HS-27A (cell line): ENCODE measurements at places on chromosomes 1 and 21.

GRCh38 chr1:3588395-3588794, 22.9 kb downstream of the MEGF6 start:
- DNase-seq, result no peak

DNA sequence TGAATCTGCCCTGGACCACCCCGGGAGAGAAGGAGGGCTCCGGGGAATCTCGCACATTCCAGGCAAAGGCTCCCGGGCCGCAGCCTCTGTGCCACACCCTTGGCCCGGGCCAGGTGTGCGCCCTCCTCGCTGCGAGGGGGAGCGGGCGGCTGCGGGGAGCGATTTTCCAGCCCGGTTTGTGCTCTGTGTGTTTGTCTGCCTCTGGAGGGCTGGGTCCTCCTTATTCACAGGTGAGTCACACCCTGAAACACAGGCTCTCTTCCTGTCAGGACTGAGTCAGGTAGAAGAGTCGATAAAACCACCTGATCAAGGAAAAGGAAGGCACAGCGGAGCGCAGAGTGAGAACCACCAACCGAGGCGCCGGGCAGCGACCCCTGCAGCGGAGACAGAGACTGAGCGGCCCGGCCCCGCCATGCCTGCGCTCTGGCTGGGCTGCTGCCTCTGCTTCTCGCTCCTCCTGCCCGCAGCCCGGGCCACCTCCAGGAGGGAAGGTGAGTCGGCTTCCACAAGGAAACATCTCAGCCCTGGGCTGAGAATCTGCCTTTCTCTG, at the start of gene LAMC2:
TSS of gene LAMC2 (plus strand) at position 324 of the 550 bp plus-strand sequence. CDS start at position 413, 89 bp downstream.
- DNase-seq, result no peak

GRCh38 chr1:96538111-96538641, 183.4 kb upstream of the PTBP2 start:
- no peak for DNase-seq

DNA sequence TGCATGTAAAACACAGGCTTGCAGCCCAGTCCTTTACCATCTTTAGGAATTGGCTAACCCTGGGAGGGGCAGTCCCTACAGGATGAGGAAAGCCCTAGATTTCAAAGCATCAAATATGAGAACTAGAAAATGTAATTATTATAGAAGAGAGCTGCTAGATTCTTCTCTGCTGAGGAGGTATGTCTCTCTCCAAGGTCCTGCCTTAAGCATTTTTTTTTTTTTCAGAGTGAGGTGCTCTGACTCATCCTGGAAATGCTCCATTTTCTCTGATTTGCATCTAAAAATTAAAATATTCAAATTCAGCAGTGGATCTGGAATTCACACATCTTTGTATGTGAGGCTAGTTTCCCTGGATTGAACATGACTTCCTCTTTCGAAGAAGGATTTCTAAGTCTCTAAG, 149.8 kb downstream of the ZNF648 start:
- DNase-seq, result no peak

- no peak for DNase-seq
Observed at GRCh38 chr21:36769051-36769839, 70.3 kb downstream of the SIM2 start.

GRCh38 chr1:41648844-41649243, 164.4 kb upstream of the EDN2 start:
- DNase-seq, result no peak
